ENCODE measurements at places on chromosomes 7 and 10. TPM values are rescaled to one million over a fixed set of nuclear protein-coding genes. Genes with fewer than 3 reads are reported as not detected.

EMX2 gene
- not detected for polyA plus RNA-seq

GPR15LG gene
- not detected for polyA plus RNA-seq

ADRB1 gene
- polyA plus RNA-seq, result 0.03 TPM

GSTO2 gene
- 43.3 TPM for polyA plus RNA-seq

ZNF655 gene
- polyA plus RNA-seq, result 39.6 TPM

FGFR2 gene
- polyA plus RNA-seq, result 21.9 TPM

MRPS16 gene
- polyA plus RNA-seq, result 122 TPM

PDSS1 gene
- polyA plus RNA-seq, result 24.2 TPM

PNLIP gene
- polyA plus RNA-seq, result not detected

EBLN1 gene
- not detected for polyA plus RNA-seq

NOS3 gene
- polyA plus RNA-seq, result 0.23 TPM

LBX1 gene
- not detected for polyA plus RNA-seq

TCAF2 gene
- 2.6 TPM for polyA plus RNA-seq

TAS2R41 gene
- polyA plus RNA-seq, result not detected

NHLRC2 gene
- polyA plus RNA-seq, result 5.7 TPM

CRHR2 gene
- polyA plus RNA-seq, result not detected

CYP2C18 gene
- polyA plus RNA-seq, result 0.07 TPM

TMEM270 gene
- not detected for polyA plus RNA-seq

CCL24 gene
- polyA plus RNA-seq, result not detected

STEAP2 gene
- 4.9 TPM for polyA plus RNA-seq

SPOCK2 gene
- polyA plus RNA-seq, result 0.10 TPM
